Calu3 (cell line): ENCODE measurements at places on chromosomes 6 and 20. TPM values are rescaled to one million over a fixed set of nuclear protein-coding genes. Genes with fewer than 3 reads are reported as not detected.

DNA sequence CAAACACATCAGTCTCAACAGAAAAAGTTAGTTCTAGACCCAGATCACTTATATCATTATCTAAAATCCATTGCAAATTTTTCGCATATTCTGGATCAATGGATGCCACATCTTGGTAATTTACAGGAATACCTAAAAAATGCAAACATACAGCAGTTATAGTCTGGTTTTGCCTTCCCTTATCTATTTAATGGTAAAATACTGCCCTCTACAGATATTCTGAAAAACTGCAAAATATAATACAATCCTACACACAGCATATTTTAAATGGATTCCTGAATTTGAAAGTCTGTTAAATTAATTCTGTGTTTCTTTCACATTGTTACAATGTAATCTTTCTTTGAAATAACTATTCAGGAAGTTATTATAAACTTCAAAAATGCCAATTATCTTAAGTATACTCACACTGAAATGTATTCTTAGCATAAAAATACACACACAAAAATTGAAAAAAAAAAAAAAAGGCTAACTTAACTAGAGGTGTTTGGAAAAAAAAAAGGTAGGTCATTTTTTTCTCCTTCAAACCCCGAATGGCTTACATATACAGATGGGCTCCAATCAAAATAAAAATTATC is 88.4 kb downstream of the HACE1 start:
- no peak for DNase-seq

- DNase-seq = no peak
Measured at GRCh38 chr6:111339294-111339693, 143.7 kb downstream of the REV3L start.

- no peak for DNase-seq
Measured at GRCh38 chr6:153056308-153056707, 53.8 kb upstream of the MTRF1L start.

GRCh38 chr6:106026748-106027715 is 59.1 kb upstream of the PRDM1 start:
- no peak for DNase-seq

NHSL1 gene
- 26.6 and 26.8 TPM in 2 replicates for total RNA-seq

GRCh38 chr6:17725083-17725482 is 18.4 kb upstream of the NUP153 start:
- no peak for DNase-seq

DEFB132 gene
- not detected in 2 replicates for total RNA-seq

DNA sequence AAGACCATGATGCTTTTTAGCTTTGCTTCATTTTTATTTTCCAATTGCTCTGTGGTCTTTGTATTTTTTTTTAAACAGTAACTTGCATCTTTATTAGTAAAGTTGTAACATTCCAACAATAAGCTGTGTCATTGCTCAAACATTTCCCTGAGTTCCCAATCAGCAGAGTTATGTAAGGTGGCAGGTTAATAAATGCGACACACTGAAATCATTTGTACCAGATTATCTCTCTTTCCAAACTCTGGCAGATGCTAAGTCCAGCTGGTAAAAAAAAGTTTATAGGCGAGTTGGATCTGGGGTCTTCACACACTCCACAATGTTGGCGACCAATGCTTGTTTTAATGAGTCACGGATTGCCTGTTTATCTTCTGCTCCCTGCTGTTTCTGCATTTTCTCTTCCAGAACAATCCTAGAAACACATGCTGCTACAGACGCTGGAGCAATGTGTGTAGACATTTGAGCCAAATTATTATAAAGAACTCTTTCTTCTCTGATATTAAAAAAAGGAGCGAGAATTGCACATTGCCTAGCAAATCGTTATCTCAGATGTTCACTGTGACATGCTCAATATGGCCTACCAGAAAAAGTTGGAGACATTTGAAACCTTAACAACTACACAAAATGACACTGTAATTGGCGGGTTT is 113.6 kb upstream of the IFNGR1 start:
- DNase-seq = no peak

GRCh38 chr6:167127785-167128531 is 5.1 kb downstream of the CCR6 start:
- DNase-seq = no peak

- no peak for DNase-seq
Measured at GRCh38 chr6:136502786-136503185, 47.4 kb downstream of the MAP7 start.

LIME1 gene
- 25.8 and 27.1 TPM in 2 replicates for total RNA-seq

PKIG gene
- total RNA-seq = 6.6 and 7.5 TPM in 2 replicates

DNA sequence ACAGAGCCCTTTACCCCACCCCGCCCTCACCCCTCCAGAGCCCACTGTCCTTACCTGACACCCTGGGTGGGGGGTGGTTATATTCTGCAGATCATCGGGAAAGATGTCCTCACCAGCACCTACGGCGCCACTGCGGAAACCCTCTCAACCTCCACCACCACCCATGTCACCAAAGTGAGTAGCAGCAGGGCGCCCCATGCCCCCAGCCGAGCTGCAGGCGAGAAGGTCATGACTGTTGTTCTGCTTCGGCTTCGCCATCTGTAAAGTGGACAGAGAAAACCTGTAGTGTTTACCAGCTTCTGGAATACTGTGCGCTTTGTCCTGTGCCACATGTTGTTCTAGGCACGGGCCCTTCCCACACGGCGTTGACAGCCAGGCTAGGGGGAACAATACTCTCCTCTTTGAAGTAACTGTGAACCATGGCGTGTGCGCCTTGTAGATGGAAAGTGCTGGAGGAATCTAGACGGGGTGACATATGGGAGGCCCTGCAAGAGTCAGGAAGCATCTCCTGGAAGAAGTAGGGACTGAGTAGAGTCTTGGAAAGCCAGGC is 16.5 kb upstream of the AAR2 start:
- DNase-seq = no peak

- DNase-seq = no peak
Measured at GRCh38 chr6:97032955-97033354, 108.4 kb downstream of the KLHL32 start.

- no peak for DNase-seq
Measured at GRCh38 chr20:63748934-63749270, 9.3 kb downstream of the SLC2A4RG start.

DNA sequence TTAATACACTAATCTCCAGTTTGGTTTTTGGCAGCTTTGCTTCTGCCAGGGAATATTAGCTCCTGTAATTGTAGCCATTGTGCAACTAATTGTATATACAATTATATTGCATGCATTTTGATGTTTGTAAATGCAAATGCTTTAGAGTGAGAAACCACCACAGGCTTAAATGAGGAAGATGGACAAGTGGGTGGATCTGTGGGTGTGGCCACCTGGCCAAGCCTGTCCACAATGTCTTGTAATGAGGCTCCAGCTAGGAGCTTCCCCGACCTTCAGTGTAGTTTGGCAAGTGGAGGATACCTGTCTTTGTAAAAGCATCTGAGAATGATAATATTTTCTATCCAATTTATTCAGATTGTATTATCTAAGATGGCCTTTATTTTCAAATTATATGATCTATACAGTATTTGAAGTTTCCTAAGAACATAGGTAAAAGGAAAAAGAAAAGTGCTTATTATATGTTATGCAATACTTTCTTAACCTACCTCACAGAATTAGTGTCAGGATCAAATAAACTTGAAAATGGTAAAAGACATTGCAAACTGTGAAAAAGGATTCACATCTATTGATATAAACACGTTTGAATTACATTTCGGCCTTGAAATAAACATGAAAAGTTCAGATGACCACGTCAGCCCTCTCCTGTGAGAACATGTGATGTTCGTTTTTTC is 49.3 kb upstream of the ARID1B start:
- no peak for DNase-seq

DNA sequence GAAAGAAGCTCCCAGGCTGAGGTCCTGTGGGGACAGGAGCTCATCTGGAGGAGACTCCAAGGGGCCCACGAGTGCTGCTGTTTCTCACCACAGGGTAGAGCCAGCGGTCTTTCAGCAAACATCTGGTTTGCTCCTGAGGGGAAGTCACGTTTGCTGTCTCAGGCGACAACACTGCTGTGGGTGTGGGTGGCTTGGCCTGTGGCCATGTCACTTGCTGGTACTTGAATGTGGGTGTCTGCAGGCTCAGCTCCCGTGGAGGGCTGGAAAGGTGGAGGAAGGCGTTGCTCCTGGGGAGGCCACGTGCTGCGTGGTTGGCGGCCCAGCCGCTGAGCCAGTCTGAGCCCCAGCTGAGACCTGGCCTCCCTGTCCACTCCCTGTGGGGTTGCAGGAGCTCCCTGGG is 52.8 kb upstream of the MPC1 start:
- no peak for DNase-seq

CDH26 gene
- 0.76 and 1.1 TPM in 2 replicates for total RNA-seq

ZC3H12D gene
- 0.05 and 0.20 TPM in 2 replicates for total RNA-seq

DNA sequence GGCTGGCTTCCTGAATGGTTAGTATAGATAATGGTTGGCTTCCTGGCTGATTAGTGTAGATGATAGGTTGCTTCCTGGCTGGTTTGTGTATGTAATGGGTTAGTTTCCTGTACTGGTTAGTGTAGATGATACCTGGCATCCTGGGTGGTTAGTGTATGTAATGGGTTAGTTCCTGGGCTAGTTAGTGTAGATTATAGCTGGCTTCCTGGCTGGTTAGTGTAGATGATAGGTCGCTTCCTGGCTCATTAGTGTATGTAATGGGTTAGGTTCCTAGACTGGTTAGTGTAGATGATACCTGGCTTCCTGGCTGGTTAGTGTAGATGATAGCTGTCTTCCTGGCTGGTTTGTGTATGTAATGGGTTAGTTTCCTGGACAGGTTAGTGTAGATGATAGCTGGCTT is 200.3 kb downstream of the TAF4 start:
- no peak for DNase-seq

DNA sequence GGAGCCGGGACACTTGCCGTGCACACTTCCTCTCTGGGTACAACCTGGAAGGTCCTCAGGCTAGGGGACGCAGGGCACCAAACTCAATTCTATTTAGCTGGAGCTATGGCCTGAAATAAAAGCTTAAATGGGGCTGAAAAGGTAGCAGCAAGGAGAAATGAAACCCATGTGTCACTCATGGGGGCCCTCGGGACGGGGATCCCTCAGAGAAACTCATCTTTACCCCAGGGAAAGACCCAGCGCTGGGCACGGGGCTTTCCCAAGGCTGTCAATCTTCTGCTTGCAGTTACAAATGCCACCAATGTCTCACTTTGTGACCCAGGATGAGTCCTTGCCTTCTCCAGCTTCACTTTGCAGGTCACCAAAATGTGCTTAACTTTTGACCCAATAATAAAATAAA is 16.5 kb downstream of the SNAI1 start:
- no peak for DNase-seq

- no peak for DNase-seq
Measured at GRCh38 chr20:32767418-32768198, 5.4 kb downstream of the DNMT3B start.

DNA sequence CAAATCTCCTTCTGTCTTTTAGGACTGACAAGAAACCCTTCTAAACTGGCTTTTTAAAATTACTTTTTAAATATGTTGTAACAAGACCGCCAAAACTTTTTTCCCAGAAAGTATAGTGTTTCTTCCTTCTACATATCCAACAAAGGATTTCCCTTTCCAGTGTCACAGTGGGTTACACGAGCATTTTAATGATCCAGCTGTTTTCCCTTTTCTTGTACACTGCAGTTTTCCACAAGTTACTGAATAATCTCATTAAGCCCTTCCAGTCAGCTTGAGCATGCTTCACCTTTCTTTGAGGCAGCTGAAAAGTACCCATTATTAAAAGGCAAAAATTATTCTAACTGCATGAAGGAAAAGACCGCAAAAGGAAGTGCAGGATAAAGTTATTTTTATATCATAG is 48.6 kb downstream of the CD24 start:
- DNase-seq = no peak

CLVS2 gene
- not detected in 2 replicates for total RNA-seq

GRCh38 chr6:3312604-3313231 is 54.0 kb downstream of the PSMG4 start:
- no peak for DNase-seq

- DNase-seq = no peak
Measured at GRCh38 chr6:43757966-43758616, 11.9 kb upstream of the VEGFA start.

DNA sequence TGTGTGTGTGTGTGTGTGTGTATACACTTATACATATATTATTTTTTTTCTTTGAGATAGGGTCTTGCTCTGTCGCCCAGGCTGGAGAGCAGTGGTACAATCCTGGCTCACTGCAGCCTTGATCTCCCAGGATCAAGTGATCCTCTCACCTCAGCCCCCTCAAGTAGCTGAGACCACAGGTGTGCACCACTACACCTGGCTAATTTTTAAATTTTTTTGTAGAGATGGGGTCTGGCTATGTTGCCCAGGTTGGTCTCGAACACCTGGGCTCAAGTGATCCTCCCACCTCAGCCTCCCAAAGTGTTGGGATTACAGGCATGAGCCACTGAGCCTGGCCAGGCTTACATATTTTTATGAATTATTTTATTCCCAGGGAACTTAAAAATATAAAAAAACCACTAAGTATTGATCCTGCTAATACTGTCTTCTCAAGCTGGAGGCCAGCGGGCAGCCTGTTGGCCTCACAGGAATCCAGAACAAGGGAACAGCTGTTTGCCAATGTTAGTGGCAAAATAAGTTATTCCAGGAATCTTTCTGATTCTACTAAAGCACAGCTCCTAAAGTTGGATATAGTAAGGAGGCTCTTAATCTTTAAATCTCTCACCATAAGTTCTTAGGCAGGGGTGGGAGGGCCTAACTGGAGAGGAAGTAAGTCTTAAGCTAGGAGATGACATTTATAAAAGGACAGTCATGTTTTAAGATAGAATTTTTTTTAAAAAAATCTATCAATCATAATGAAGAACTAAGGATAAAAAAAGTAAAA is 135.5 kb upstream of the NUP153 start:
- no peak for DNase-seq

BPIFB1 gene
- total RNA-seq = 8.5 and 9.2 TPM in 2 replicates

GRCh38 chr20:36153736-36154699 is 522 bp upstream of the EPB41L1 start:
- peak; percentile 93 for DNase-seq

MYL9 gene
- total RNA-seq = 7.8 and 10.3 TPM in 2 replicates

GRCh38 chr20:4736875-4737274 is 15.2 kb downstream of the PRND start:
- DNase-seq = no peak

DNA sequence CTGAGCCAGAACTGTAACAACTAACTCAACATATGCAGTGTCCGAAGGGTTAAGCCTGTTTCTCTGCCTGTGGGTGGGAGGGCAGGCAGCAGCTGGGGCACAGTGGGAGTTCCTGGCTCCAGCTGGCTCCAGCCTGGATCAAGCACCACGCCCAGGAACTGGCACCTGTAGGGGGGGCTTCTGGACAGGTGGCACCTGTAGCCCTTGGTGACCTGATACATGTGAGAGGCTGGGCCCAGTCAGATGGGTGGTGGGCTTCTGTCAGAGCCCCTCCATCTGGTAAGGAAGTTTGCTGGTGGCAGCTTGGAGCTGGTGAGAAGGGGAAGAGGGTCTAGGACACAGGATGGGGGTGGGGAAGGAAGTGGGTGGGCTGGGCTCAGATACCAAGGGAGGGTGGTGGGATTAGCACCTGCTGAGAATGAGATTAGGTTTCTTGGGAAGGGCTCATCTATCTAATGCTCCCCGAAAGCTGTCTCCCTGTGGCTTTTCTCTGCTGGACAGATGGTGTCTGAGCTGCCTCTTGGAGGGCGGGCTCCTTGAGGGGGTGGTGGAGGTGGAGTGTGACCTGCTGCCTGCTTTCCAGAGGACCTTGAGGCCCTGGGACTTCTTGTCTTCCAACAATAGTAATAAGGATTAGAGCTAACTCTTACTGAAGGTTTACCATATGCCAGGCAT is 28.5 kb downstream of the BCL2L1 start:
- DNase-seq = no peak

HECA gene
- total RNA-seq = 7.1 and 7.5 TPM in 2 replicates

WFDC12 gene
- not detected in 2 replicates for total RNA-seq

DACT2 gene
- total RNA-seq = not detected in 2 replicates
